ENCODE measurements at places on chromosomes 5 and 9. TPM values are rescaled to one million over a fixed set of nuclear protein-coding genes. Genes with fewer than 3 reads are reported as not detected.

The SPINK4 gene
- total RNA-seq: not detected

The DDX4 gene
- total RNA-seq: not detected

DNA sequence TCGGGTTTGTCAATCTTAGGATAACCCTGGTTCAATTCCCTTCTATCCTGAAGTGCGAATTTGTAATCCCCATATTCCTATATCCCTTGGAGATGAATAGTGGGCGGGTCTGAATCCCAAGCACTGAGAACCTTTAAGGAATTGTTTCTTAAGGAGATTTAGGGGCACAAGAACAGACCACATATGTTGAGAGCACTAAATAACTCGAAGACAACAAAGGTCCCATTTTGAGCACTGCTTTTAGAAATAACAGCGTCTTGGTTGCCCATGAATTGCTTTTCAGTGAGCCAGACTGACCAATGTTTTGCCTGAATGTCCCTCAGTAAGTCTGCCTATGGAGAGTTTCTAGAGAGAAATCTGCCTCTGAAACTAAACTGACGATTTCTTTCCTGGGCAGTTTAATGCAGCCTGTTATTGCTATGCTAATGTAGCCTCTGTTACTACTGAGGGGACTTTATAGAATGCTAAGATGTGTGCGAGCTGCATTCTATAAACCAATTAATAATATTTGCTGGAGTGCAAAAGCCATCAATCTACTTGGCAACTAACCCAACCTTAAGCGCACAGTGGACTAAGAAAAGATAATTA, 445.0 kb upstream of the DMAC1 start:
- no peak for DNase-seq

DNA sequence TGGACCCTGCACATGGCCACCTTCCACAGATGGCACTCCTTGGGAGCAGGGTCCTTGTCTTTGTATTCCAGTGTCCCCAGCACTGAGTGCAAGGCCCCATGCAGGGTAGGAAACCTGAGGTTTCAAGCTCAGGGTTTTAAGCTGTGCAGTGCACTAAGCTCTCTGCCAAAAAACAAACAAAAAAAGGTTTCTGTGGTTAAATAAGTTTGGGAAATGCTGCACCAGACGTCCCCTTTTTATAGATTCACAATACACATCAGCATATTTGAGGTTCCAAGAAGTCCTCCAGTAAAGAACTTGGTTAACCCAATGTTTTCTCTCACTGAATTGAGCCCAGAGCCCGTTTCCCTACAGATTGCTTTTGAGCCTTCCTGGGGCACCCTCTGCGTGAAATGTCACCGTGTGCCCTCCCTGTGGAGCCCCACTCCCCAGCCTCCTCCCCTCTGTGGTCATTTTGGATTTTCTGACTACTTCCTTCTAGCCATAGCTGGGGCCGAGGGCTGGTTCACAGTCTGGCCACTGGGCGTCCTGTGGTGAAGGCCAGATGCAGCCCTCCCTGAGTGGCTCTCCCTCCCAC, 17.1 kb downstream of the DELE1 start:
- DNase-seq: peak; percentile 93

DNA sequence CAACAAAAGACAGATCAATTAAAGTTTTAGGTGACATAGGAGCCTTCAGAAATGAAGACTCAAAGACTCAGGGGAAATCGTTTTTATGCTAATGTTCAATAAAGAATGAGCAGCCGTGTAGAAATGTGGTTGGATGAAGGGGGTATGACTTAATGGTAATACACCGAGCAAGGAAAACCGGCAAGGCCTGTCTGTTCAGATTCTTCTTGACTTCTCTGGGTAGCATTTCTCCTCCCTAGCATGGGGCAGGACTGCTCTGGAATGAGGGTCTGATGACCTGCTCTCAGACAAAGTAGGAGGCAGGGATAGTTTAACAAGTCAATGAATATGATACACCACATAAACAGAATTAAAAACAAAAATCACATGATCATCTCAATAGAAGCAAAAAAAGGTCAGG, 487.4 kb downstream of the ZNF608 start:
- no peak for DNase-seq

GRCh38 chr5:55533521-55534435, 986 bp downstream of the PLPP1 start:
- no peak for DNase-seq

Data from osteoblast (primary cell).